ENCODE measurements at places on chromosomes 3 and 15.

GRCh38 chr15:70092464-70093027, 5.2 kb downstream of the TLE3 start:
- DNase-seq = no peak

DNA sequence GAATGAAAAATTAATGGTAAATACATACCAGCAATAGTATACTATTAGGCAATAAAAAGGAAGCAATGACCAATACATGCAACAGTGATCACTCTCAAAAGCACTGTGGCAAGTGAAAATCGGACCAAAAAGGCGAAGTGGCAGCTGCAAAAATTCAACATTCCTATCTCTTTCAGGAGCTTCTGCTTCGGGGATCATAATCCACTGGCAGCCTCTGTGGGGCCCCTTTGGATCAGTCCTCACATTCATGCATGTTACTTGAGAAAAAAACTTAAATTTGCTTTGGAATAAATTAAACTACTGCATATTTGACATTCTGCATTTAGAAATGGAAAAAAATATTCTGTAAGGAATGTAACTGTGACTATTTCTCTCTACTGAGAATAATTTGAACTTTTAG, 425.6 kb downstream of the NR2F2 start:
- DNase-seq = no peak

- DNase-seq = no peak
Measured at GRCh38 chr3:45992133-45992729, 3.4 kb downstream of the FYCO1 start.

DNA sequence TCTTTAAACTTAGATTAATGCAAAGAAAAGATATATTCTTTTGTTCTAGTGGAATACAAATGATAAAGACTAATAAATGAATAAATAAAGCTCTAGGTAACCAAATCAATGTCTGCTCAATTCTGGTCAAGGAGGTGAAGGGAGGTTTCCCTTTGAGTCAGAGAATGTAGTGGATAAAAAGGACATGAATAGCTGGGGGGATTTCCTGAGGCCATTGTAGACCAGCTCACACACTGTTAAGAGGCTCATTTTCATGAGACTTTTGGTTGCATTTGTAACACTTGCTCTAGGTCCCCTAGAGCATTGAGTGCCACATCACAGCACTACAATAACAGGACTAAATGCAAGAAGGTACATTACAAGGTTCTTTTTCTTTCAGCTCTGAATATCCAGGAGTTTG, 170.7 kb downstream of the TIGIT start:
- DNase-seq = no peak

GRCh38 chr3:170471149-170471548, 52.5 kb downstream of the CLDN11 start:
- DNase-seq = no peak

DNA sequence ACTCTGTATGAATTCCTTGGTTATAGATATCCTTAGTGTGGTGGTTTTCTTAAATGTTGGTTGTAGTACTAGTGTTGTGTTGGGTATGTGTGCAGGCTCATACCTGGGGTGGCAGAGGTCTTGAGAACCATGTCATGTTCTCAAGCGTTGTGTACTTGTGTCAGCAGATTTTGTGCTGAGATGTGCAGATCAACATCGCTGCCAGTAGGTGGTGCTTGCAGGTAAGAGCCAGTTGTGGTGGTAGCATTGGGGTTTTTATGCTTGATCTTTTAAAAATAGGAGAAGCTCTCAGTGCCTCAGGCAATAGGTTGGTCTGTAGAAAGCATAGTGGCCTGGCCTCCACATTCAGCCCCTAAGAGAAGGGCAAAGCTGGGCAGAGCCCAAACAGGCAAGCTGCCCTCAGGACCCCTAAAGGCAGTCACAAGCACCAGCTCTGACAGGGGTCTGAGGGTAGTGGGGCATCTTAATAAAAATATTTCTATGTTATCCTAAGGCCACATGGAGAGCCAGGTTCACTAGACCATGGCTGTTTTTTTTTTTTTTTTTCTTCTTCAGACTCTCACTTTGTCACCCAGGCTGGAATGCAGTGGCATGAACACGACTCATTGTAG, 164.0 kb downstream of the IL20RB start:
- no peak for DNase-seq

DNA sequence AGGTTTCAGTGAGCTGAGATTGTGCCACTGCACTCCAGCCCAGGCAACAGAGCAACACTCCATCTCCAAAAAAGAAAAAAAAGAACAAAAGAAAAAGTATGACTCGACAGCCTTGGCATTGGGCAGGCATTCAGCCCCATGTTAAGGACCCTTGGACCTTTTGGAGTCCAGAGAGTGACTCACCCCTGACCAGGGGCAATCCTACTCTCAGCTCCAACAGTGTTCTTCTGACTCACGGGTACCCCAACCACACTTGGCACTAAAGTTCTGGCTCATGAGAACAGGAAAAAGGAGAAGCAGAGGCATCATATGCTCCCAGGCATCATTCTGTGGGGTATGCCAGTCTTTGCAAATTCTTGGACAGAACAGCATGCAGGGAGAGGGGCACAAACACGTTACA, 252.4 kb upstream of the HES1 start:
- no peak for DNase-seq

DNA sequence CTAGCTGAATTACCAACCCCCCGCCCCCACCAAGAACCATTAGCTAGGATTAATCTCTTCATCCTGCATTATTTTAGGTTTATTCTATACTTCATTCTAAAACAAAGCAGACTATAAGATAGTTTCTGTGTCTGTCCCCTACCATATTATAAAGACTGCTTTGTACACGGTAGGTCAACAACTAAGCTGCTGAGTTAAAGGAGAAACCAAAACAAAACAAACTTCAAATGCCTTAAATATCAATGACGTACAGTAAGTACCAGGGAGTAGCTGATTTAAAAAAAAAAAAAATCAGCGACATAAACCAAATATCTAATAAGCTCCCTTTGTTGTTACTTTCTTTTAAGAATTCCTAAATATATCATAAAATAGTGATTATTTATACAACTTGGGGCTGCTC, 7.8 kb upstream of the VGLL4 start:
- DNase-seq = no peak

All from NCI-H2081 treated with DMSO at 0.1 percent for 48 hours (cell line).